Daoy (cell line): ENCODE measurements at places on chromosomes 1 and 21. TPM values are rescaled to one million over a fixed set of nuclear protein-coding genes. Genes with fewer than 3 reads are reported as not detected.

- DNase-seq = no peak
Measured at GRCh38 chr1:233490488-233490887, 123.4 kb upstream of the KCNK1 start.

Gene ARTN
- total RNA-seq = 0.91 and 2.5 TPM in 2 replicates

Gene SLC16A4
- total RNA-seq = 3.9 and 6.8 TPM in 2 replicates

DNA sequence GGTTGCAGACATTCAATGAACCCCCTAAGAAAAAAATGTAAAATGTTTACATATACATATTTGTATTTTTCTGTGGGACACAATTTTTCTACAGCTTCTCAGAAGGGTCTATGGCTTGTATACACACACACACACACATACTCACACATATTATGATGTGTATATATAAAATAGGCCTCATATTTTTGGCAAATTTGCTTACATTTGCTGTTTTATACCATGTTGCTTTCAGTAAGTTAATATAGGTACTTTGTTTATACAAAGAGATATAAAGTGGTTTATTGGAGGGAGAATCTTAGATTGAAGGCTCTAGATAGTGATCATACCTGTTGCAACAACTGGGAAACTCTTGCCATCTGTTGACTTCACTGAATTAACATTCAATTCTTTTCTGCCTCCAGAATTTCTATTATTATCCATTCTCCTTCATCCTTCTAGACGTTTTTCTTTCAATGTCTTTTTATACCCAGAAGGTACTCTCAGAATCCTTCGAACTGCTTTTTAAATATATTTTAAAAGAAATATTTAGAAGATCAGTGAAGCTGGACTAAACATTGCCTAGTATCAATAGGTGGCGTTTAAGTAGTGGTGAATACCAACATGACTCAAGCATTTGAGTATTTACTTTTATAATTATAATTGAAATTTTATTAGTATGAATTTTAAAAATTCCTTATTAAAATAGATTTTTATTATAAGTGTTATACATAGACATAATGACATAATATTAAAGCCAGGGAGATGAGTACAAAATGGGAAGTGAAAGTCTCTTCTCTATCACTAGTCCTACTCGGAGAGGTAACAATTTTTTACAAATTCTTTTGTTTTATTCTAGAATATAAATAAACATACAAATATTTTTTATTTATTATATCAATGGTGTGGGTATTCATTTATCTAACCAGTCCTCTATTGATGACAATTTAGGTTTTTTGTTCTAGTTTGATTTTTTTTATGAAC is 10.2 kb downstream of the CD55 start:
- DNase-seq = no peak

- DNase-seq = no peak
Measured at GRCh38 chr1:225892307-225892706, 3.4 kb upstream of the LEFTY1 start.

- peak; percentile 87 for DNase-seq
Measured at GRCh38 chr1:9234223-9235095, at the start of gene H6PD. H6PD (plus strand) TSS chr1:9234774; CDS start chr1:9244935, 10,161 bp downstream.

Gene UTP25
- 14.0 and 15.3 TPM in 2 replicates for total RNA-seq

GRCh38 chr1:12014141-12014991 is 4.9 kb upstream of the MIIP start:
- peak; percentile 57 for DNase-seq

DNA sequence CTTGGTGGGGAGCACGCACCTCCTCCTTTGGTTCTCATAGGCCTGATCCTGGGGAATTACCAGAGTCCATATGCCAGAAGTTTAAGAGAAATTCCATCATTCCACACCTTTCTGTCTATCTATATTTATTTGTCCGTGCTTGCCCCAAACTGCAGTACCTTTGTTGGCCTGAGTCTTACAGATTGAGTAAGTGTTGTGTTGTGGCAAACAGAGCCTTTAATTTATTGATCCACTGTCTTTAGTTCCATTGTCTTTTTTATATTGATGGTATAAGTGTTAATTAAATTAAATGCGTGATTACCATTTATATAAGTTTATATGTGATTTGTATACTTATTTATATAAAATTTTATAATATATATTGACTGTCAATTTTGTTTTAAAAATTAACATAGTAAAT is 4.9 kb downstream of the SH3BGR start:
- no peak for DNase-seq

GRCh38 chr1:47324682-47325081 is 8.9 kb upstream of the CMPK1 start:
- no peak for DNase-seq

GRCh38 chr1:216293683-216294082 is 129.6 kb downstream of the USH2A start:
- no peak for DNase-seq

Gene RAB3GAP2
- total RNA-seq = 26.3 and 28.8 TPM in 2 replicates

GRCh38 chr1:34060187-34060730 is 104.8 kb downstream of the CSMD2 start:
- DNase-seq = no peak

GRCh38 chr1:94582565-94582964 is 41.0 kb upstream of the F3 start:
- DNase-seq = no peak
